ENCODE measurements at places on chromosomes 7 and 10.

DNA sequence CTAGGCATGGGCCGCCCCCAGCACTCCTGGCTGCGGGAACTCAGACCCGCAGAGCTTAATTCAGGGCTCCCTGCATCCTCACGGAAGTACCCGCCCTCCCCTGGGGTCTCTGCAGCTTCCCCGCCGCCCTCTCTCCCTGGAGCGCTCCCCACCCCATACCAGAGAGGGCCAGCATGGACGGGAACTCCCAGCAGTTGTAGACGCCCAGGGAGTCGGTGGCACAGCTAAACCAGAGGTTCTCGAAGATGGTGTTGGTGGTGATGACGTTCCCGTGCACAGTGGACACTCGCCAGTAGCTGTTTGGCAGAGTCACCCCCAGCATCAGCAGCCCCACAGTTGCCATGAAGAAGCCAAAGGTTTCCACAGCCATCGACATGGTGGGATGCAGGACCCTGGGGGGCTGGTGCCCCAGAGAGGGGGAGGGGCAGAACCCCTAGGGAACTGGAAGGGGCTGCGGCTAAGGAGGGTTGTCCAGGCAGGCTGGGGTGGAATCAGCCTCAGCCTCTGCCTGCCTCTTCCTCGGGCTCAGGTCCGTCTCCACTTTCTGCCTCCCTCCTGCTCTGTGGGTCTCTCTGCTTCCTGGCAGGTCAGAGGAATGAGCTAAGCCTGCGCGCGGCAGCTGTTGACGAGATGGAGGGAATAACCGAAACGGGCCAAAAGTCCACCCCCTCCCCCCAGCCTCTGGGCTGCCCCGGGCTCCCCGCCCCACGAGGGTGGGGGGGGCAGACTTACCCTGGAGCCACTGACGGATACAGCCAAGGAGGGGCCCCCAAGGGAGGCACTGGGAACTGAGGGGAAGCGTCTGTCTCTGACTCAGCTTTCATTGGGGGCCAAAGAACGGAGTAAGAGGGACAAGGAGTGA, at the start of gene CLDN15:
TSS of gene CLDN15 (minus strand) at position 597 of the 862 bp plus-strand sequence. CDS start at position 376, 221 bp downstream.
- no peak for DNase-seq

DNA sequence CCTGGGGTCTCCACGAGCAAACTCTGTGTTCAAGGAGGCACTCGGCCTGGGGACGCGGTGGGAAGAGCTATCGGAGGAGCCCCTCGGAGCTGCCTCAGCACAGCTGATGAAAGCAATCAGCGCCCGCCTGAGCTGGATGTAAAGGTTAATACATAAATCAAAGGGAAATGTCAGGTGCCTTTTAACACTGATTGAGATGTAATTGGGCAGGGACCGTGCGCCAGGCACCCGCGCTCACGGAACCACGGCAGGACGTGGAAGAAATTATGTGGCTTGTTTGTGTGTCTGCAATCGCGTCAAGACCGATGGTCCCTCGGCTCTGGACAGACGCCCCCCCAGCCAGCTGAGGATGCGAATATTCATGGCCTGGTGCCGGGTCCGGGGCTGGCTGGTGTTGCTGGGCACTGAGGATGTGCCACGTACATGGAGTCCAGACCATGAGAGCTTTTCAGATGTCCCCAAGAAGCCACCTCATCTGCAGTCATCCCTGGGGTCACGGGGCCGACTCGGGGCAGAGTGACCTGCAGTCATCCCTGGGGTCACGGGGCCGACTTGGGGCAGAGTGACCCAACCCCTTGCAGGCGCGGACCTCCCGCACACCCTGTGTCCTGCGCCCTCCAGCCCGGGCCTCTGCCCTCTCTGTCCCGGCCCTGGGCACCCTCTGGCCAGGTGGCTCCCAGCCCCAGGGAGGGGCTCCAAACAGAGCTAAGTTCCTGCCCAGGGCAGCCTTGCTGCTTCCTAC, 15.6 kb downstream of the FOXL3 start:
- no peak for DNase-seq

DNA sequence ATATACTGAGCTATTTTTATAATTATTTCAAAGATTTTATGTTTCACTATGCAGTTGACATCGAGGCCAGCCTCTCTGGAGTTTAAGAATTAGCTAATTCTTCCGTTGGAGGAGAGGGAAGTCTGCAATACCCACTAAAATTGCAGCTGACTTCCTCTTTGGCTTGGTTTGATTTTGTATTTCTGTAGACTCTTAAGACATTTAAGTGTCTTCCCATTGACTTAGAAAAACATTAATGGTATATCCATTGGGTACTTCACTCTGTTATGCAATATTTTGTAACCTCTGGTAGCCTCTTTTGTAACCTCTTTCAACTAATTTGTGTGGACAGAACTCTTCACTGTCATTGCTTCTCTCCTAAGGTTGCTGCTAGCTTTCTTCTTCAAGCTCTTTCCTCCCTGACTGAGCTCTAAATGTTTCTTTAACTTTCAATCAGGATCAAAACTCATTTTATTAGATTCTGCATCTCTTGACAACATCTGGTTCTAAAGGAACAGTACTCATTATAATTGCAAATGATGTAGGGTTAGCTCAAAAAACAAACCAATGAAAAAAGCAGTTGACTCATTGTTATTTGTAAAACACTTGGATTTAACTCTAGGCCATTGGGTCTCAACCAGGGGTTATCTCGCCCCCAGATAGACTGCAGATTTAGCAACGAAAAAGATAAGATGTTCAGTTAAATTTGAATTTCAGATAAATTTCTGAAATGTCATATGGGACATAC, 1.7 kb upstream of the ANKRD22 start:
- DNase-seq, result no peak

DNA sequence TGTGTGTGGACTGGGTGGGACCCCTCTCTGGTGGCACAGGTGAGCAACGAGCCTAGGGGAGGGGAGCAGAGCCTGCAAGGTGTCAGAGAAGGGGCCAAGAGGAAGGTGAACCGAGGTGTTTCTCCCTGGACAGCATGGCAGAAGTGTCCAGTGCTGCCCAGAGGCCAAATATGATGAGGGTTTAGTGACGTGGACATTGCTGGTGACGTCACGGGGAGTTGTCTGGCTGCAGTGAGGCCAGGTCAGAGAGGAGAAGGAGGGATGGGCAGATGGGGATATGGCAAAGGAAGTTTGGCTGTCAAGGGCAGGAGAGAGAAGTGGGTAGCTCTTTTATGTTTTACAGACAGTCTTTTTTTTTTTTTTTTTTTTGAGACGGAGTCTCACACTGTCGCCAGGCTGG, 2.6 kb upstream of the ZNF853 start:
- no peak for DNase-seq

DNA sequence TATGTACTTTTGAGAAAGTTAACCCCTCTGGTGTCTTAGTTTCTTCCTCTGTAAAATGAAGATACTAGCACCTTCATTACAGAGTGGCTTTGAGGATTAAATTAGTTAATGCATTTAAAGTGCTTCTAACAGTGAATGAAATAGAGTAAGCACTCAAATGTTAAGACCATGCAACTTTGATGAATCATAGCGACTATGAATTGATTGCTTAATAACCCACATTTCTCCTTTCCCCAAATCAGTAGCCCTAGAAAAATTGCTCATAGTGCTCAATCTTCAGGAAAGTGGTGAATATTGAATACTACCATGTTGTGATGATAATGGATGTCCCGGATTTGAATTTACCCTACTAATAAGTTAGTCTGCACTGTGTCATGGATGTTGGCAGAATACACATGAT, 48.1 kb downstream of the CD36 start:
- no peak for DNase-seq
